ENCODE measurements at places on chromosomes 3 and 15.

DNA sequence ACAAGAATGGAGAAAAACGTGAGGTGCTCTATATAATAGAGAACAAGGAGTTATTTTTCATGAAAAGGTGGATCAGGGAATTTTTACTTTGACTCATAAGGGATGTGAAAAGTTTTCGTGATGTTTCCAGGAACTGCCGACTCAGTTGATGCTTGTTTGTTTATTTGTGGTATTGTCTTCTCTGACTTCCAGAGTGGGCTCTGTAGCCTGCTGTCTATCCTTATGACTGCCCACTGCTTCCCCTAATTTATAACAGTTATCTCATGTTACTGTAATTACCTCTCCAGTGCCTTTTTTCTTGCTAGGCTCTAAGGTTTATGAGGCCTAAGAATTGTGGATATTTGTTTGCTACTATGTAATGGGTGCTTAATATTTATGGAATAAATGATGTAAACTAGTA, 12.3 kb downstream of the ARL13B start:
- DNase-seq, result no peak

DNA sequence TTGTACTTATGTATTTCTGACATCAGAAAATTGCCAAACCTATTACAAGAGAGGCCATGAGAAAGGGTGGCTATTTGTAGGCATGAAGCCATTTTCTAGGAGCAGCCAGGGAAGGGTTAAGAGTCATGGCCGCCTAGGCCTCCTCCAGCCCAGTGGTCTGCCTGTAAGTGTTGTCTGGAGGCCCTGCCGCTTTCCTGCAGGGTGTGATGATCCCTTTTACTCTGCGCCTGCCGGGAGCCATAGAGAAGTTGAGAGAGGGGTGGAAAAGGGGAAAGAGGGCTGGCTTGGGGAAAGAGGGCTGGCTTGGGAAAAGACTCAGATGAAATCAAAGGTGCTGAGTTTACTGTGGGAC, 29.1 kb upstream of the KCTD6 start:
- DNase-seq, result no peak

- DNase-seq, result no peak
Measured at GRCh38 chr3:63933459-63933858, 21.3 kb upstream of the SCAANT1 start.

DNA sequence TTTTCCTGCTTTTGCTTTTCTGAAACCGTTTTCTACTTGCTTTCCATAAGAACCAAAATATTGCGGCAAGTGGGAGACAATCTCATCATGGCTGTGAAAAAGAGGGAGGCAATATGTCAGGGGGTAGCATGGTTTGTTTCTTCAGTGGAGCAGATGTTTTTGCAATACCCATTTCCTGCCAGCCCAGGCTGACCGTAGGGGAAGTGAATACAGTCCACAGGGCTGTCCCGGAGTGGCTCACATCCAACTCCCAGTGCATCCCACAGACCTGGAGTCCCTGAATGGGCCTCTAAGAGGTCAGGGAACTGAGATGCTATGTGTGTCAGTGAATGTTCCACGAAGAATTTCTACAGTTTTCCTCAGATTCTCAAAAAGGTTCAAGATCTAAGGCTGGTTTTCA, 69.6 kb downstream of the EPHB1 start:
- DNase-seq, result no peak

DNA sequence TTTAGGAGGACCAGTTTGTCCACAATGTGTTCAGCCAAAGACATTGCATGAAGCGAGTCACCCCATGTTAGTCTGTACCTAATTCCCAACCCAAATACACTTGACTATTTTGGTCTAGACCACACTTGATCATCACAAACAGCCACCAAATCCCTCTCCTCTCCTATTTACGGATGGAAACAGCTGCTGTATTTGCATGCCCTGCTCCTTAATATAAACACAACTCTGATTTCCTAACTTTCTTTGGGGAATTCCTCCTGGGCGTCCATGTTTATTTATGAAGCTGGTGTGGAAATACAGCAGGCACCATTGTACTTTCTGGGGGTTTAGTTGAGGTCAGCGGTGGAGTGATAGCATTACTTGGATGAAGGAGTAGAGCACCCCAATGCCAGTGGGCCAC, 235.2 kb downstream of the TLE3 start:
- DNase-seq, result no peak
